ENCODE measurements at places on chromosomes 2 and 18.

- DNase-seq, result no peak
These were observed 49.9 kb downstream of the ALPK2 start for GRCh38 chr18:58578835-58579560.

DNA sequence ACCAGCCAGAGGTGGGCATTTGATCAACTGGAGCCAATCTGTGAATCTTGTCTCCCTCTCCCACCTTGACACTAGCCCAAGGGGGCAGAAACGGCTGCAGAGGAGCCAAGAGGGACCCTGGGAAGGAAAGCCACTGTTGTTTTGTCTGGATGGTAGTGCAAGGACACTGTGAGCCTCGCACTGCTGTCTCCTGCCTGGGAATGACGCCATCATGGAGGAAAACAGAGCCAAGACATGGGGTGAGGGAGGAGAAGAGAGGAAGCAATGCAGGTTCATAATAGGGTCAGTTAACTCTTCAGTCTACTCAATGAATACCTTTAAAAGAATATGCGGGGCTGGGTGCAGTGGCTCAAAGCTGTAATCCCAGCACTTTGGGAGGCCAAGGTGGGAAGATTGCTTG, 231.1 kb upstream of the AGAP1 start:
- DNase-seq, result no peak

GRCh38 chr2:86274265-86274917, 63.0 kb downstream of the REEP1 start:
- DNase-seq, result peak; percentile 77

DNA sequence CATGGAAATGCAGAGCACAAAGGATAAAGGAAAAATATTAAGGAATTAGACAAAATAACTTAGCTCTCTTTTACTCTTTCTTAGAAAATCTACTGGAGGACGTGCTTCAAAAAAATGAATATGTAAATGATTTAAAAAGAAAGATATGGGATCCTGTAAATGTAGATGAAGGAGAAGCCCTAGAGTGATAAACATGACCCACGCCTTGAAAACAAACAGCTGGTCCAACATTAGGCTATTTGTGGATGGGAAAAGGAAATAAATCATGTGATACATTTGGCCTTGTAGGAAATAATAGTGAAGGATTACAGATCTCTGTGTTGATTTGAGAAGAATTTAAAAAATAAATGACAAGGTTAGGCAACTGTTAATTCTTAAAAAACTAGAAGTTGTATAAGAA, 492.1 kb upstream of the SLC39A10 start:
- DNase-seq, result no peak

DNA sequence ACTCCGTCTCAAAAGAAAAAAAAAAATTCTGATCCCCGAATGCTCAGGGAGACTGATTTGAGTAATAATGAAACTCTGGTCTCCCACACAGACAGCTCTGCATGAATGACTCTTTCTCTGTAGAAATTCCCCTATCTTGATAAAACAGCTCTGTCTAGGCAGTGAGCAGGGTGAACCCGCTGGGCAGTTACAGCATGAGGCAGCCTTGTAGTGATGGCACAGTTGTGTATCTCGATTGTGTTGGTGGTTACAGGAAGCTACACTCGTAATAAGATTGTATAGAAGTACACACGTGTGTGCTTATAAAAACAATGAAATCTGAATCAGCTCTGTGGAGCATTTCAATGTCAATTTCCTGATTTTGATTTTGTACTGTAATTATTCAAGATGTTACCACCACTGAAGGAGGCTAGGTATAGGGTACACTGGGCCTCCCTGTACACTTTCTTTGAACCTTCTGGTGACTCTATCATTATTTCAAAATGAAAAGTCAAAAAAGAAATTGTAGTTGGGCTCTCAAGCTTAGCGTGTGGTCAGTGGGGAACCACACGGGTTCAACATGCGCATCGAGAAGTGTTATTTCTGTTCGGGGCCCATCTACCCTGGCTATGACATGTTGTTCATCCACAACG, 34.9 kb upstream of the ATP8B1 start:
- no peak for DNase-seq

DNA sequence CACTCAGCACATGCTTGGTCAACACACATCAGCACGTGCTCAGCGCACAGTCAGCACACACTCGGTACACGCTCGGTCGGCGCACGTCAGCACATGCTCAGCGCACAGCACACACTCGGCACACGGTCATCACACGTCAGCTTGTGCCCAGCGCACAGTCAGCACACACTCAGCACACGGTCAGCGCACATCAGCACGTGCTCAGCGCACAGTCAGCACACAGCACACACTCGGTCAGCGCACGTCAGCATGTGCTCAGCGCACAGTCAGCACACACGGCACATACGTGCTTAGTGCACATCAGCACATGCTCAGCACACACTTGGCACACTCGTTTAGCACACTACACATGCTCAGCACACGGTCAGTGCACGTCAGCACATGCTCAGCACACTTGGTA, 49.7 kb upstream of the NFATC1 start:
- no peak for DNase-seq

- no peak for DNase-seq
These were observed 184.2 kb downstream of the PIEZO2 start for GRCh38 chr18:10965119-10965518.

- no peak for DNase-seq
These were observed at the start of gene RBM44 for GRCh38 chr2:237798236-237799059. TSS of gene RBM44 (plus strand) at chr2:237798779. CDS start at chr2:237813610, 14,831 bp downstream.

DNA sequence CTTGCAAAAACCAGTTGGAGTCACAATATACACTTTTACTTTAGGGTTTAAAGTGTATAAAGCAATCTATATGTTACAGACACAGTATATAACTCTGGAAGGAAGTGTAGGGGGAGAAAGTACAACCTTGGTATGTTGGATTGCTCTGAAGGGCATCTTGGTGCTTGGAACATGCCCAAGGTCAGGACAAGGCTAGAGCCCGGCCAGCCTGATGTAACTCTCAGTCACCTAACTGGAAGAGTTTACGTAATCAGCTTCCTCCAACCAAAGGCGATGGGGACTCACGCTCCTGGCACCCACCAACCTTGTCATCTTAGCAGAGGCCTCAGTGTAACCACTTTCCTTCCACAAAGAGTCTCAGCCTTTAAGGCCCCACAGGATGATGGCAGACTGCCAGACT, 181.1 kb upstream of the ACAA2 start:
- DNase-seq, result no peak

GRCh38 chr2:168431301-168432024, 24.6 kb upstream of the CERS6 start:
- DNase-seq, result no peak

DNA sequence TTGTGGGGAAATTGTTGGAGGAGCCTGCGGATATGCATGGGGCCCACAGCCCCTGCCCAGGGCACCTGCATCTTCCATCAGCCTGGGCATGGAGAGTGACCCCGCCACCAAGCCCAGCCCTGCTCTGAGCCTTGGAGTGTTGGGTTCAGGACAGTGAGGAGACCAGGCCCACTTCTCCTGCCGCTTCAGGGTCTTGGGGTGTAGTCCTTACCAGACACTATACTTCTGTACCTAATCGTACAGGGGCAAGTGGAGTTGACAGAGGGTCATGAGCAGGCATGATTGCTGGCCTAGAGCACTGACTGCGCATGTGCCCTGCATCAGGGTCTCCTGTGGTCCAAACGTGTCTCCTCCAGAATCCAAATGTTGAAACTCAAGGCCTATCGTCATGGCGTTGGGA, 108.9 kb upstream of the ZNF236 start:
- no peak for DNase-seq

- no peak for DNase-seq
These were observed 2.4 kb upstream of the GPR17 start for GRCh38 chr2:127643439-127644065.

- no peak for DNase-seq
These were observed 197.9 kb downstream of the LPIN1 start for GRCh38 chr2:11944311-11944710.

Measured in COLO829 (cell line).